Ascending aorta (tissue), 2 donors: ENCODE measurements at places on chromosomes 3 and 15. TPM values are rescaled to one million over a fixed set of nuclear protein-coding genes. Genes with fewer than 3 reads are reported as not detected.

The CIDEC gene
- total RNA-seq: 29.9 TPM

The MED12L gene
- total RNA-seq: 0.43 TPM

The AP3B2 gene
- not detected for total RNA-seq

GRCh38 chr3:147945968-147946519 is 536.9 kb downstream of the ZIC1 start:
- peak overlapping the region; percentile 56 for H3K4me3 ChIP-seq
- no peak for DNase-seq
- no peaks in the 10 kb centered on the region for H3K36me3 ChIP-seq
- no peaks in the 10 kb centered on the region for H3K27me3 ChIP-seq
- no peak overlapping the region for H3K27ac ChIP-seq

GRCh38 chr3:138359148-138359918 is 11.0 kb downstream of the MRAS start:
- DNase-seq: no peak
- peak overlapping the region; percentile 34 for H3K27ac ChIP-seq
- peaks cover 7% of the 10 kb centered on the region for H3K36me3 ChIP-seq

GRCh38 chr3:130661140-130661891 is 85.3 kb downstream of the PIK3R4 start:
- no peak overlapping the region for H3K27ac ChIP-seq
- H3K36me3 ChIP-seq: no peaks in the 10 kb centered on the region
- no peaks in the 10 kb centered on the region for H3K27me3 ChIP-seq
- H3K4me3 ChIP-seq: no peak overlapping the region

DNA sequence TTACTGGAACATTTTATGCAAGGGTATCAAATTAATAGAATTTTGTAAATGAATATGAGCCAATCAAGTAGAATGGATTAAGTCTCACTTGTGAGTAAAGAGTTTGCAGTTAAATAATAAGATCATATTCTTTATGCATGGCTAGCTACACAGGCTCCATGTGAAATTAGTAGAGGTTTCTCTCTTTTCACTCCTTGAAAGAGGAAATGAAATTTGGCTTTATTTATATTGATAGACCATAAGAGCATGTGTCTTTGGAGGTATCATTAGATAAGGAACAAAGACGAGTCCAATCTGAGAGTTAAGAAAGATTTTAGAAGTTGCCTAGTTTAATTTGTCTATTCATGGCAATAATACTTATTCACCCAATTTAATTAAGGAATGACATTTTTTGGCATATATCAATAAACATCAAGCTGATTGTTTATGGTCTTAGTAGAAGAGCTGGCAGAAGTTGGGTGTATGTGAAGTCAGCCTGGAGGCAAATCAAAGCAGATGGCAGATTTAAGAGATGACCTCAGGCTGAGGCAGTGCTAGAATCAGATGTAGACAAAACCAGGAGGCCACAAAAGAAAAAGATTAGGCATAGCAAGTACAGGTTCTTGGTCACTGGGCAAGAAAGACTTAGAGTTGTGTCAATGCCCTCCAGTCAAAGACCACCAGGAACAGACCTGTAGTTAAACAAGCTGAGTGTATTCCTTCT is 406.5 kb upstream of the ARHGEF26 start:
- DNase-seq: no peak
- H3K4me3 ChIP-seq: no peak overlapping the region
- H3K27ac ChIP-seq: no peak overlapping the region
- H3K4me1 ChIP-seq: no peaks in the 10 kb centered on the region
- no peaks in the 10 kb centered on the region for H3K36me3 ChIP-seq
- H3K27me3 ChIP-seq: no peaks in the 10 kb centered on the region

GRCh38 chr3:110813541-110813940 is 258.1 kb upstream of the NECTIN3 start:
- no peak for DNase-seq
- H3K27ac ChIP-seq: no peak overlapping the region

GRCh38 chr3:61608711-61609110 is 47.3 kb downstream of the PTPRG start:
- no peak overlapping the region for H3K4me3 ChIP-seq
- H3K27ac ChIP-seq: no peak overlapping the region
- no peak for DNase-seq
- H3K4me1 ChIP-seq: no peaks in the 10 kb centered on the region

DNA sequence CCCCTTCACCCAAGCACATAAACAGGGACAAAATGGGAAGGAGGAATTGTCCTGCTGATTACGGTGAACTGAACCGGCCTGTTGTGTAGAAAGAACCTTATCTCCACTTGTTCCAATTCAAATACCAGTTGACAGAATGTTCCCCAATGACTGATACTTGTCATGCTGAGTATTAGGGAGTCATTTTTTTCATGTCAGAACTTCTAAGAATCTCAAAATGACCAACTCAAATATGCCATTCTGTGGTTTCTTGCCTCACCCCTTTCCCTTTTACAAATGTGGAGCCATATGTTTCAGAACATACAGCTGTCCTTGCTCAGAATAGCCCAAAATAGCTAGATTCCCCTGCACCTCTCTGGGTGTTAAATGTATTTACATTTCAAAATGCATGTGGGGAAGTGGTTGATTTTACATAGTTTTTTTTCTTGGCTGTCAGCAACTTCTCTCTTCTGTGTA is 405.9 kb upstream of the TBL1XR1 start:
- no peaks in the 10 kb centered on the region for H3K27me3 ChIP-seq
- H3K36me3 ChIP-seq: no peaks in the 10 kb centered on the region
- no peak overlapping the region for H3K4me3 ChIP-seq
- no peak overlapping the region for H3K27ac ChIP-seq
